ENCODE measurements at places on chromosomes 5 and 9. TPM values are rescaled to one million over a fixed set of nuclear protein-coding genes. Genes with fewer than 3 reads are reported as not detected.

PGM5 gene
- total RNA-seq: 191 TPM

- DNase-seq: no peak
Measured at GRCh38 chr9:126009047-126009446, 261.9 kb downstream of the PBX3 start.

NIPAL4 gene
- 0.30 TPM for total RNA-seq

DNA sequence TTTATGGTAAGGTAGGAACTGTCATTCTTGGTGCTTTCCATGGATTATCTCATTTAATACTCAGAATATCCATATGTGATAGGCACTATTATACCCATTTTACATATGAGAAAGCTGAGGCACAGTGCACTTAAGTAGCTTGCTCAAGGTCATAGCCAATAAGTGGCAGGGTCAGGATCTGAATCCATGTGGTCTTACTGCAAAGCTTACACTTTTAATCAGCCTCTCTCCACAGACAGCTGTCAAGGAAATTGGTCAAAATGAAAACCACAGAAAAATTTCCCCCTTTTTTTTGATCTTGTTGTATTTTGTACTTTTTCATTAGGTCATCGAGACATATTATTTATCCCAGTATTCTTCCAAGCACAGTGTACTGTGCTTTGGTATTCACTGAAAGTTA, 78.5 kb downstream of the ERCC6L2 start:
- no peak for DNase-seq

- DNase-seq: no peak
Measured at GRCh38 chr5:38932854-38933408, 87.1 kb downstream of the OSMR start.

DNA sequence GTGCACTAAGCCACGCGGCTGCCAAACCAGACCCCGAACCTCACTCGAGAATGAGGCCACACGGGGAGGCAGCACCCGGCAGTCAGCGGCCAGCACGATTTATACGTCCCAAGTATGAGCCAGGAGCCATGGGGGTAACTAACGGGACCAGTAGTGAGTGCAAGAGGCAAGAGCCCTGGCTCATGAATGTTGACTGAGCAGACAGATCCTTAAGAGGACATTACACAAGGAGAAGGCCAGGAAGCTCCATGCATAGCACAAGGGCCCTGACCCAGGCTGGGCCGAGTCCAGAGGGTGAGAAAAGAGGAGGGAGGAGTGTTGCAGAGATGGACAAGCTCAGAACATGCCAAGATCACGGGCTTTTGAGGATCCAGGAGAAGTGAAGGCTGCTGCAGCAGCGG, 58.6 kb upstream of the PHYKPL start:
- no peak for DNase-seq

DNA sequence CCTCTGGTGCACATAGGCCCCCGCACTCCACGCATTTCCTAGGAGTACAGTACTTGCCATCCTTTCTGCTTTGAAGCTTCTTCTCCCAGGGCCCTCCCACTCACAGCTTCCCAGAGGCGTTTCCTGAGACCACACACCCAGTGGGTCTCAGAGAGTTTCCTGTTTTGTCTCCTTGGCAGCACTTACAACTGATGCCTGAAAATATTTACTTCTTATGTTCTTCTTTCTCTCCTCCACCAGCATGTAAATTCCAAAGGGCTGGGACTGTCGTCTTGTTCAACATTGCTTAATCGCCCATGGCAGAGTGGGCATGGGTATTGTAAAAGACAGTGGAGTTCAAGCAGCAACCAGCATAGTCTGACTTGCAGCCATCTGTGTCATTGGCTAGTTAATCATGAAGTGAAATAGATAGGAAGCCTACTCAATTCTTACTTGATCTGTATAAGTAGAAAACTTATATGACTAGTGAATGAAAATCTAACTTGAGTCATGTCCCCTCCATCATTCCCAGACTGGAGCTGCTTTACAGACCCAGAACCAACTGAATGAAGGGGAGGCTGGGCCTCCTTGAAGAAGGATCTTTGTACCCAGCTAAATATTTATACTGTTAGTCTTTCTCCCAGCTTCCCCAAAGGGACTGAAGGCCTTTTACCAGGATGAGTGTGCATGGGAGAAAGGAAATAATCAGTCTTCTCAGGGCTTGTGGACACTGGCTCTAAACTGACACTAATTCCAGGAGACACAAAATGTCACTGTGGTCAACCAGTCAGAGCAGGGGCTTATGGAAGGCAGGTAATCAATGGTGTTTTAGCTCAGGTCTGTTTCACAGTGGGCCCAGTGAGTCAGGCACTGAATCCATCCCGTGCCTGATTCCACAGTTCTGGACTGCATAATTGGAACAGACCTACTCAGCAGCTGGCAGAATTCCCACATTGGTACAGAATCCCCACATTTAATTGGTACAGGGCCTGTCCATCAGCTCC, 116.4 kb downstream of the SV2C start:
- DNase-seq: no peak

GRCh38 chr5:40475561-40475960, 204.2 kb upstream of the PTGER4 start:
- no peak for DNase-seq

WHRN gene
- total RNA-seq: 0.35 TPM

DNA sequence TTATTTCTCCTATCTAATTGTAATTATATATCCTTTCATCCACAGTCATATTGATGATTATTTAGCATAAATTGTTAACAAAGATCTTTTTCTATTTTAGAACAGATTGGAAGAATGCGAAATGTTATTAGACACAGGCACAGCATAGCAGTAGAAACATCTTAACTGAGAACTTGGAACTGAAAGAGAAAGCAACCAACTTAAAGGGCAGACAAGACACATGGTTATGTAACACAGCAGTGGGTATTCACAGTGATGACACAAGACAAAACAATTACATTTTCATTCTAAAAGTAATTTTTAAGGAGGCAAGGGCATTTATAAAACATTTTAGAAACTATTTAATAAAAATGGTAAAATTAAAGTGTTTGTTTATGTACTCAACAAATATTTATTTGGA, 57.7 kb upstream of the MEF2C start:
- no peak for DNase-seq

LCN15 gene
- total RNA-seq: not detected

- no peak for DNase-seq
Measured at GRCh38 chr9:15178631-15179030, 128.4 kb downstream of the TTC39B start.

- no peak for DNase-seq
Measured at GRCh38 chr9:99192786-99193465, 28.8 kb downstream of the ALG2 start.

DNA sequence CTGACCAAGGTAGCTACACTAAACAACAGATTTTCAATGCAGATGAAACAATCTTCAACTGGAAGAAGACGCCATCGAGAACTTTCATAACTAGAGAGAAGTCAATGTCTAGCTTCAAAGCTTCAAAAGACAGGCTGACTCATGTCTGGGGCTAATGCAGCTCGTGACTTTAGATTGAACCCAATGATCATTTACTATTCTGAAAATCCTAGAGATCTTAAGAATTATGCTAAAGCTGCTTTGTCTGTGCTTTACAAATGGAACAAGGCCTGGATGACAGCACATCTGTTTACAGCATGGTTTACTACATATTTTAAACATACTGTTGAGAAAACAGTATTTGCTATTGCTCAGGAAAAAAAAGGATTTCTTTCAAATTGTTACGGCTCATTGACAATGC, 54.9 kb downstream of the RICTOR start:
- DNase-seq: no peak

DNA sequence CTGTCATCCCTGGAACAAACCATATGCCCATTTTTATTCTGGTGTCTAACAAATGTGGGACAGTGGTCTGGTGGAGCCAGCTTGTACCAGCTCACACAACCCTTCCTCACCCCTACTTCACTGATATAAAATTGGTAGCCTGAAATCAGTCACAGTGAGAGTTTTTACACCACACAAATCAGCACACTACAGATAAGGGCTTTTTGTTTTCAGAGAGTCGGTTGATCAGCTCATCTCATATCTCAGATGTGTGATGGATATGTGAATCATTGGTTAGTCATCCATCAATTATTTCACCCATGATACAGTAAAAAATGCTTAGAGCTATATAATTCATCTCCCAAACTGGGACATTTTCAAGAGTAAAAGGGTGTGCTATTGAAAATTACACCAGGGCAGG, 529.2 kb downstream of the EBF1 start:
- no peak for DNase-seq

CER1 gene
- not detected for total RNA-seq

Measured in cardiac septum (tissue), 1 donor.